ENCODE measurements at places on chromosomes 4 and X. TPM values are rescaled to one million over a fixed set of nuclear protein-coding genes. Genes with fewer than 3 reads are reported as not detected.

CSN1S1 gene
- total RNA-seq = not detected

BEND4 gene
- total RNA-seq = 11.5 TPM

TMPRSS11B gene
- 0.78 TPM for total RNA-seq

SOWAHB gene
- total RNA-seq = 5.5 TPM

RAB39B gene
- total RNA-seq = 28.2 TPM

KLHL5 gene
- 67.1 TPM for total RNA-seq

AREG gene
- total RNA-seq = not detected
